ENCODE measurements at places on chromosomes 5 and 9.

DNA sequence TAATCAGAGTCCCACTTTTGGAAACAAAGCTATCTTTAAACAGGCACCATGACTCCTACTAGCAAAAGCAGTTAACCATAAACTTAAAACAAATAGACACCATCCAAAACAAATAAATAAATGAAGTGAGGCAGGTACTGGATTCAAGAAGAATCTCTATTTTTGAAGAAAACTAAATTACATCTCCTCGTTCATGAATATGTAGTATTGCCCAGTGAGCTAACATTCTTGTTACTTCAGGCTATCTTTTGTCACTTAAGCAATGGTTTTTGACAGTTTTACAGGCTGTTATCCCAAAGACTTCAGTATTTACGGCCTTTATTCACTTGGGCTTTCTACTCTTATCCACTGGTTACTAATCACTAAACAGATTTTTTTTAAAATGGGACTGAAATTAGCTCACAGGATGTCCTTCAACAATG lies 242.5 kb downstream of the MLLT3 start:
- DNase-seq: no peak

GRCh38 chr9:36893184-36893583 lies 140.9 kb downstream of the PAX5 start:
- no peak for DNase-seq

GRCh38 chr5:8576178-8576577 lies 707.2 kb downstream of the MTRR start:
- no peak for DNase-seq

GRCh38 chr5:9350301-9350797 lies 195.5 kb downstream of the SEMA5A start:
- DNase-seq: no peak

DNA sequence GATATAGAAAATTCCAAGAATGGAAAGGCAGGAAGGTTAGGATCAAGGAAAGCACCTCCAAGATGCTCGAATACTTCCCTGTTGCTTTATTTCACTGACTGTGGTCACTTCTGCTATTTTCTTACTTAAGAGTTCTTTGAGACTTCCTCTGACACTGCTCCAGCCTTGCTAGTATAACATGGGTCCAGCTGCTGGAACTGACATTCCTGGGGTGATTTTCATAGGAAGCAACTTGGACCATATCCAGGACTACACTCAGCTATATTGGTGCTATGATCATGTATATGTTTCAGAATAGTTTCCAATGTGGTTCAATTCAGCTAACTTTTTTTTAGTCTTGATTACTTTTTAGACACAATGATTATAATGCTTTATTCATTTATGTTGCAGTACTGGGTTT lies 81.6 kb upstream of the CKMT2 start:
- no peak for DNase-seq

GRCh38 chr9:81964218-81965171 lies 21.2 kb downstream of the SPATA31D3 start:
- DNase-seq: no peak

- DNase-seq: no peak
Observed at GRCh38 chr9:136371533-136371880, 2.0 kb downstream of the CARD9 start.

GRCh38 chr5:74061292-74061691 lies 435.3 kb downstream of the ARHGEF28 start:
- DNase-seq: no peak

DNA sequence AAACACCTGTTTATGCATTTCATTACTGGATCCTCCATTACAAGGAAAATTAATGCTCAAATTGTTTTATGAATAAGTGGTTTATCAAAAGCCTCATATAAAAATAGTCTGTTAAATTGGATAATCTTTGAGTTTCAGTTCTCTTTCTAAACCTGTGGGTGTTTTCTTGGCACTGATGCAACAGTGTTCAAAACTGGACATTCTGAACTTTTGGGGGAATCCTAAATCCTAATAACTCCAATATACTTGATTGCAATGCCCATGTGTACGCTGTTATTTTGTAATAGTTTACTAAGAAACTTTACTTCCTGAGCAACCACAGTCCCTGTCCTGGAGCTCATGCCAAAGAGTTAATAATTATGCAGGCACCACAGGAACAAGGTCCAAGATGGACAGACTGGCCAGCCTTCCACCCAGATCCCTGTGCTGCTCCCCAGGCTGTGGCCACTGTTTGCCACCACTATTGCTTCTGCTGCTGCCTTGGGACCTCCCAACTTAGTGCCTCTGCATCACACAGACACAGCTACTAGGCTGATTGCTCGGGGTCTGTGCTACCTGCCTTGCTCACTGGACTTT lies 14.0 kb downstream of the IRGM start:
- DNase-seq: no peak

GRCh38 chr5:171610686-171611085 lies 174.9 kb upstream of the SMIM23 start:
- DNase-seq: no peak

- DNase-seq: no peak
Observed at GRCh38 chr5:179900711-179901110, 7.0 kb downstream of the TBC1D9B start.

- no peak for DNase-seq
Observed at GRCh38 chr9:34454571-34455065, 3.8 kb downstream of the FAM219A start.

DNA sequence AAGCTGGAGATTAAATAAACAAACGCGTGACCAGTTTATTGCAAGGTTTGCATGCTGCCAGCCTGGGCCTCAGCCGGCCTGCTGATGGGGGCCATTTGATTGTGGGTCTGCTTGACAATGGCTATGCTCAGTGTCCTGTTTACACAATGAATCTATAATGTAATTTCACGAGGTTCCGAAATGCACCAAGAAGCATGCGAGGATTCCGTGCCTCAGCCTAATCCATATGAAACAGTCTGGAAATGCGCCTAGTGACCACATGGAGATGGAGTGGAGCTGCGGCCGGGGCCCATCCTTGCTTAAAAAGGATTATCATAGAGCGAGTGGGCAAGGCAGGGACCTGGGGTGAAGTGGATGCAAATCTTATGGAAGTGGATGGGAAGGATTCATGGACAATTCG lies 382.4 kb downstream of the CDK5RAP2 start:
- no peak for DNase-seq

- no peak for DNase-seq
Observed at GRCh38 chr5:169785771-169786618, 148.9 kb downstream of the DOCK2 start.

- no peak for DNase-seq
Observed at GRCh38 chr5:36363101-36363500, 61.4 kb upstream of the RANBP3L start.

- DNase-seq: no peak
Observed at GRCh38 chr5:57408714-57409113, 73.9 kb downstream of the ACTBL2 start.

- DNase-seq: no peak
Observed at GRCh38 chr5:125890511-125890931, 532.7 kb upstream of the GRAMD2B start.

- DNase-seq: no peak
Observed at GRCh38 chr5:3602785-3603502, 7.3 kb downstream of the IRX1 start.

DNA sequence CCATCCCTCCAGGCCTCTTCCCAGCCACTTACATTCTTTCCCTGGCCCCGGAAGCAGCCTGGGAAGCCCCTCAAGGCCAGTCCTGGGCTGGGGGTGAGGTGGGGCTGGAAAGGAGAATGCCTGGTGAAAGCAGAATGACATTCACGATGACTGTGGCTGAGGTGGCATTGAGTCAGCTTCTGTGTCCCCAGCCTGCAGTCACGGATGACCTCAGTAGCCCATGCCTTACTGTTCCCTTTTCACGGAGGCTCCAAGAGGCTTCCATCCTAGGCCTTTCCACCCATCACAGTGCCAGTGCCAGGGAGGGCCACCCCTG lies 2.7 kb downstream of the PRDM12 start:
- no peak for DNase-seq

DNA sequence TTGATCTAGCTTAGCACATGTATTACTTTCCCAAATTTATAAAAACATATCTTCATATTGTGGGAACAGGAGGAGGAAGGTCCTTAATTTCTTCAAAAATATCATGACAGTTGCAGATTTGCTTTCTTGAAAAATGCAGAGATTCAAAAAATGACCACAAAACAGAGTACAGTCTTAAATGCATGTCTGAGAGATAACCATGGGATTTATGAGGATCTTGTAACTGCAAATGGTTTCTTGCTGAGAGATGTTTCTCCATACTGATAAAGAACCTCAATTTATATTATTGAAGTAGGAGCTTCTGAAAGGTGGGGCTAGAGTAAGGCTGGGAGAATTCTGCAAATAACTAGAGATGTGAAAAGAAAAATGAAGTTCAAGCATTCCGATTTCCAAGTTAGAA lies 83.2 kb downstream of the CDH18 start:
- no peak for DNase-seq

DNA sequence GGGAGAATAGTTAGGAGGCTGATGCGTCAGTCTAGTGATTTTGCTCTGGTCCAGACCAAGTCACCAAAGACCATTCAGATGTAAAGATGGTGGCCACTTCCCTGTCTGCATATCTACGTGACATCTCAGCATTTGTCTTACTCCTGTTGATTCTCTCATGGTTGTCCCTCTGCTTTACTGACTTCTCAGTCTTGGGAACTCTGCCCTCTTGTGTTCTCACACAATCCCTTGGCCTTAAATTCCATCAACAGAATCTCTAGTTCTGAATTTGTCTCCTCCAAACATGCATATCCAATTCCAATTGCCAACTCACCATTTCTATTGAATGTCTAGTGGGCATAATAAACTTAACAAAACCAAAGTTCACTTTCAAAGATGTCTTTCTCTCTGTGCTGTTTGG lies 147.8 kb downstream of the SLC24A2 start:
- no peak for DNase-seq

GRCh38 chr5:149851211-149851610 lies 93.4 kb downstream of the PDE6A start:
- no peak for DNase-seq

DNA sequence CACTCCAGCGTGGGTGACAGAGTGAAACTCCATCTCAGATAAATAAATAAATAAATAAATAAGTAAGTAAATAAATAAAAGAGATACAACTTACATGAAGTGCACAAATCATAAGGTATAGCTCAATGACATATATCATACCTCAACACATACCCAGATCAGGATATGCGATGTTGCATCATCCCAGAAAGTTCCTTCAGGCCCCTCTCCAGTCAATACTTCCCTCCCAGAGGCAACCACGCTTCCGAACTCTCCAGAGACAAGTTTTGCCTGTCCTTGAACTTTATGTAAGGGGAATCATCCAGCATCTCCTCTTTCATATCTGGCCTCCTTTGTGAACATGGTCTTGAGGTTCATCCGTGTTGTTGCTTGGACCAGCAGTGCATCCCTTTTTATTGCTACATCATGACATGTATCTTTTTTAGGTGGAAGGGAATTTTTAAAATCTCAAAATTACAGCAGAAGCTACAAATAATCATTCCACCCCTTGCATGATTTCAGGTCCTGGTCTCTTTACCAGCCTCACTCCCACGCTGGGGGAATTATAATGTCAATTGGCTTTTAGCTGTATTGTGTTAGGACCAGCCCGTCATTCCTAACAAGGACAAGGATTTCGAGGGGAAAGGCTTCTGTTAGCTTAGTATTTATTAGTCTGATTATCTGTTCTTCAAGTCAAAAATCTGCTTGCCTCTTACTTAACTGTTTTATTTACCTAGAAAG lies 32.9 kb upstream of the AOPEP start:
- DNase-seq: no peak

DNA sequence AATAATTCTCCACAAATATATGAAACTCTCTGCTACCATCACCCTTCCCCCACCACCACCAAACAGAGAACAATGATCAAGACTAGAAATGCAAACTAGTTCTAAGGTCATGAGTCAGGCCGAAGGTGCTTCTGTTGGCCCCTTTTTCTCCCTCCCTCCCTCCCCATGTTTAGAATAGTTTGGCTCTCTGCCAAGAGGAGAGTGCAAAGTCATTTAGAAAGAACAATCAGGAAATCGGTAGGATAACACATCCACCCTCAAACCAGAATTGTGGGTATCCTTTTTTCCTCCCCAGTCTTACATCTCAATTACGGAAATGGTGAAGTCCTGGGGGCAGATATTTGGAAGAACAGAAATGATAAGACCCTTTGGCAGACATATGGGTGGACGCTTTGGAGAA lies 170.1 kb downstream of the SLF1 start:
- no peak for DNase-seq

GRCh38 chr5:2385818-2386217 lies 365.7 kb downstream of the IRX2 start:
- no peak for DNase-seq

DNA sequence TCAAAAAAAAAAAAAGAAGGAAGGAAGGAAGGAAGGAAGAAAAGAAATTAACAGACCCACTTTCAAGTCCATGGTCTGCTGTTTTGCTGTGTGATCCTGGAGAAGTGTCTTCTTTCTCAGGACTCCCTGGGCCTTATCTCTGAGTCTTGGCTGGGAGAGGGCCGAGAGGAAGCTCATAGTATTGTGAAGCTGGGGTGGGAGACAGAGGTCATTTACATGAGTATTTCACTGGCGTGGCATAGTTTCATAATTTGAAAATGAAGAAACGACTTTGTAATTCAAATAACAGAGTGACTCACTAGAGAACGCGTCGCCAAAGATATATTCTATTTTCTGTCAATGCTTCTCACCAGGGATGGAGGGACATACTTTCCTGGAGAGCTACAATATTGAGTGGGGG lies 2.4 kb upstream of the C9orf50 start:
- DNase-seq: no peak

GRCh38 chr5:59069438-59070079 lies 486.7 kb downstream of the RAB3C start:
- DNase-seq: no peak

- DNase-seq: no peak
Observed at GRCh38 chr9:128333451-128333869, 6.9 kb upstream of the SLC27A4 start.

GRCh38 chr5:75148051-75148450 lies 88.6 kb downstream of the ANKRD31 start:
- DNase-seq: no peak

GRCh38 chr9:2620919-2621721 lies 467 bp upstream of the VLDLR start:
- peak; percentile 67 for DNase-seq

- DNase-seq: no peak
Observed at GRCh38 chr9:131167146-131167692, 41.8 kb downstream of the NUP214 start.
